ENCODE measurements at places on chromosomes 13 and 19.

DNA sequence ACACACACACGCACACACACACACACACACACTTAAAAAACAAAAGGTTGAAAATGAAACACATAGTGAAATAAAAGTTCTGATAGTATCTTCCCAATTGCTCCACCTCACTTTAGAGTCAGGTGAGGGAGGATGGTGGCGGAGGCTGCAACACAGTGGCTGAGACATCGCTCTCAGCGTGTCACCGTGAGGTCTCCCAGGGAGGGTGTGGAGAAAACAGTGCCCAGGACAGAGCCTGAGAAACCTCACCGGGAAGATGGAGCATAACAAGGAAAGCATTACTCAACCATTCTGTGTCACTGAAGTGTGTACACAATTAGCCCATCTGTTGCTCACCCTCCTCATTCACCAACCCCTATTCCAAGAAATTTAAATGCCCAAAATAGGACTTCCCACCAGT is 111.4 kb upstream of the USP29 start:
- DNase-seq, result no peak

DNA sequence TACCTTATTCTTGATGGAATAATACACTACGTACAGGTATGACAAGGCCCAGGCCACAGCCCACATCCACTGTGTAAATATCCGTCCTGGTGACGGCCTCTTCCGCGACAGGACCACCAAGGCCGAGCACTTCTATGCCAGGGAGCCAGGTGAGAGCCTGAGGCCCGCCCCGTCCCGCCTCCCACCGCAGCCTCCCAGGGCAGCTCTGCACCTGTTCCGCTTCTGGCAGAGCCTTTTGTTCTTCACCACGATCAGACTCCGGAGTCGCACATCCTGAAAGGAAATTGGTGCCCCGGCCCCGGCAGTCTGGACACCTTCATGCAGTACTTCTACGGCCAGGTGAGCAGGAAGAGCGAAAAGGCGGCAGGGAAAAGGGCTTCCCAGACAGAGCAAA is 10.6 kb upstream of the ZNF358 start:
- DNase-seq, result no peak

DNA sequence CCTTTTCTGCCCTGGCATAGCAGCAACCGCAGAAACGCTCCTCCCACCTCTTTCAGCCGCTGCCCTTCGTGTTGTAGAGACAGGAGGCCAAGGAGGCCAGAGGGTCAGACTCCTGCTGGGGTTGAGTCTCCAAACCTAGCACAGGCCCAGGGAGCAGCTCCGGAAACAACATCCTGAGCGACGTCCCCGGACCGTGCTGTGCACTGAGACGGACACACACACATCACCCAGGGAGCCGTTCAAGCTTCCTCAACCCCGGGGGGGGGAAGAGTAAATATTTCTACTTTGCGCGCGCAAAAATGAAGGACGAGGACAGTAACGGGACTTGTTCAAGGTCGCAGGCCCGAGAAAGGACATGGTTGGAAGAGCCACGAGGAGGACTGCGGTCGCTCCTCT is 657 bp downstream of the ZNF550 start:
- DNase-seq, result no peak

GRCh38 chr19:7863971-7864689 is 10.1 kb downstream of the PRR36 start:
- DNase-seq, result no peak

GRCh38 chr19:10568062-10568825 is 535 bp downstream of the CDKN2D start:
- DNase-seq, result no peak

- DNase-seq, result no peak
These were observed 24.9 kb downstream of the CPAMD8 start for GRCh38 chr19:17001603-17002183.

- DNase-seq, result no peak
These were observed 24.7 kb upstream of the CD33 start for GRCh38 chr19:51200071-51200666.

GRCh38 chr19:4539693-4540581 is at the start of gene LRG1:
LRG1 (minus strand) TSS chr19:4540036; CDS start chr19:4540013, 23 bp downstream.
- DNase-seq, result no peak
